ENCODE measurements at places on chromosomes 1 and 21.

DNA sequence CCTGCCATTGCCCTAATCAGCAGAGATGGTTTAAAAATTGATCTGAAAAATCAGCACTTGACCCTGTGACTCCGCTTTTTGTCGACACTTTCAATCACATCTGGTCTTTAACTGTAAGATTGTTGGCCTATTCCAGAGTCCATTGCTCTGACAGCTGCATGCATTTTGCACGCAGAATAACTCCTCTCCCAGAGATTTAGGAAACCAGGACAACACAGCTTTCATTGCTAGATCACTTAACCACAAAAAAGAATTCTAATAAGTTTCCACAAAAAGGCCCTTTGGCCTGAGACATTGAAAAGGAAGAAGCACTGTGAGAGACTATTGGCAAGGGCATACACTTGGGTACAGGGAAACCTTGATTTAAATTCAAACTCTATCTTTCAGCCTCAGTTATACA is 373.1 kb downstream of the TGFB2 start:
- no peak for DNase-seq

DNA sequence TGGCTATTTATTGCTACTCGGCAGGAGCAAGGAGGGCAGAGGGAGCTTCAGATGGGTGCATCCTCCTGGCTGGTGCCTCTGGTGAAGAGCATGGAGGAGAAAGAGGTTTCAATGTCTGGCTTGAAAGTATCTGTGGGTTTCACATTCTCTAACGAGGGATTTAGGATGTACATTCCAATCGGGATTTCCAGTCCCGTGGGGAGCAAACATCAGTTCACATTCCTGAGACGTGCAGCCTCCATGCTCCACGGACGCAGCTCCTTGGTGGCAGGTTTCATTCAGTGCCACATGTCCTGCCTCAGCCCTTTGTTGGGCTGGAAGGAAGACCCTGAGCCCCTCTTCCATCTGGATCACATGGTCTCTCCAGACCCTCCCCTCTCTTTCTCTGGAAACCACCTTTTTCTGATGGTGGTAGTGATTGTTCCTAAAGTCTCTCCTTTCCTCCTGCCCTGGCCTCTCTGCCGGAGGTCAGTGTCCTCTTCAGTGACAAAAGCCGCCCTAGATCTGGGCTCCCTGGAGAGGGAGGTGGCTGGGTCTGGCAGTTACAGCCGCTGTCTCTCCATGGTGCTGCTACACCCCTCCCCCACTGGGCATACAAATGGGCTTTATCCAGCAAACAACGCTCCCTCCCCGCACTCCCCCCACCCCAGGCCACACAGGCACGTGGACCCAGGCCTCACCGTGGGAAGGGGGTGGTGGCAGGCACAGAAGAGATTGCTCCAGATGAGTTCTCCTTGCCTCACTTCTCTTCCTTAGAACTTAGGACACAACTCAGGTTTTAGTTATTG is 826 bp upstream of the CA14 start:
- no peak for DNase-seq

DNA sequence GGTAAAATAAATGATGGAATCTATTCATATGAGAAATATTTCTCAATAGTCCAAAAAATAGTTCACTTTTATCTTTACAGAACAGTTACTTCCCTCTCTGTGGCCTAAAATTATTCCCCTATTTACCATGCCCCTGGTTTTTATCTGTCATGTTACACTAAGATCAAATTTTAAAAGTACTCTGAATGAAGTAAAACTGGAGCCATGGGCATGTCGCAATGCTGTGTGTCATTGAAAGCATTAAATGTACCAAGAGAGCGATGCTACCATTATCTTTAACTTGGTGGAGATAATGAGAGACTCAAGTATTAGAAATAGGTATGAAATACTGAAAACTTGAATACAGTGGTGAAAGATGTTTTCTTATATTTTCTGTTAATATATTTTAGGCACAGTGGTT is 146.2 kb downstream of the KCNT2 start:
- no peak for DNase-seq

- DNase-seq, result no peak
These were observed 11.6 kb downstream of the FAAH start for GRCh38 chr1:46405724-46406123.

GRCh38 chr1:231194476-231194842 is 32.6 kb downstream of the TRIM67 start:
- no peak for DNase-seq
